ENCODE measurements at places on chromosomes 6 and 20.
A peak's percentile ranks its signal among the peaks of the same experiment; 100 is the strongest.

DNA sequence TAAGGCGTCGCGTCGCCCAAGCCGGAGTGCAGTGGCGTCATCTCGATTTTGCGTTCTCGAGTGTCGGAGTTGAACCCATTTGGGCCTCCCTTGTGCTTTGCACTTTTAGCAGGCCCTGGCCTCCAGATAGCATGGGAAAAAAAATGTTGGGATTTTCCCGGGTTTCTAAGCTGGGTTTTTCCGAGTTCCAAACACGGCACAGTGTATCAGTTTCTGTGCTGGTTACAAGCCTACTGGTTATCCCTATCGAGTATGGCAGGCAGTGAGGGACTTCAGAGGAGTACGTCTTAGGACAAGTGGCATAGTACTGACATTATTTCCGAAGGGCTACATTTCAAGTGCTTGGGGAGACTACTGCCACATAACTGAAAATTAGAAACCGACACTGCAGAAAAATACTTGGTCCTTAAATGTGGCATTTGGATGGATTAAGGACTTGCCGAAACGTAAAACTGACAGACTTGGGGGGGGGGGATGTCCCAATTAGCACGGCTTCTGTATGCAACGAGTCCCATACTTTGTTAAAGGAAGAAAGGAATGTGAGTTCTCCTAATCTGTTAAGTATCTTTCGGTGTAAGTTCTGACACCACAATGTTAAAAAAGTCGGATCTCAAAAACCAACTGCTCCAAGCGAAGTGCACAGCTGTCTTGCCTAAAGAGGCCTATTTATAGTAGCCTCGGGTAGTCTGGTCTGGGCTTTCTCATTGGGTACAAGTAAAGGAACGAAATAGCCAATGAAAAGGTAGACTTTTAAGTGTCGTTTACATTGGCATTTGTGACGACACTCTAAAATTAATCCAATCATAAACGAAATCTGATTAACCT, 70.2 kb downstream of the HFE start:
- peak; percentile 98 for DNase-seq

DNA sequence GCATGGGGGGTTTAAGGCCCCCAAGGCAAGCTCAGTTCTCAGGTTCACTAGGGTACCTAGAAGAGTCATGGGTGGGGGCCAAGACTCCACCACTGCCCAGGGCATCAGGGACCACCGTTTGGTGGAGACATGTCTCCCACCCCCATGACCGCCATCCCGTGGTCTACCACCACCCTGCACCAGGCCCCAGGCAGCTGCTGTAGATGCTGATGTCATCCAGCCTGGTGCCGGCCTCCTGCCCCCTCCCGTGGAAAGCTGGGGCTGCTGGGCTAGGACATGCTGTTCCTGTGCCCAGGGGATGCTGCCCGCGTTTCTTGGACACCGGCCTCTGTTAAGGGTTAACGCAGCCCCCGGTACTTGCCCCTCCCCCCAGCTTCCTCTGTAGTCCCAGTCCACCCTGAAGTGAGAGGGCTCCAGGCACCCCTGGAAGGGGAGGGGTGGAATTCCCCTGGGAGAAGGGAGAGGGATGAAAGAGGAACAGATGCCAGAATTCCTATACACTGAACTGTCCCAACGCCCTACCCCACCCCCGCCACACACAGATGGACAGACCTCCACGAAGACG, 587 bp downstream of the IP6K3 start:
- DNase-seq = peak; percentile 63

DNA sequence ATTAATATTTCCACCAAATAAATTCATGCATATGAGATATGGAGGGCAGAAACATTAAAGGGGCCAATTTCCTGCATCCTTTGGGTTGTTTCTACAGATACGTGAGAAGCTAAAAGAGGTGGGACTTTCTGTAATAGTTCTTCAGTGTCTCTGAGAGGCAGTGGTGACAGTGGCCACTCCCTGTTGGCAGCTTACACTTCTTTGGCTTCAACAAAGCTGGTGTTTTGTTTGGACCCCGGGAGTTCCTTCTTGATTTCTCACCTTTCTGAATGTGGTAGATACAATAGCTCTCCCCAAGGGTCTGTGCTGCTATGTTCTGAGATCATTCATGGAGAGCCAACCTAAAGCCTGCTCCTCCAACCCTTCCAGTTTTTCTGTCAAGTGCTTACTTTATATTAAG, 7.8 kb downstream of the PLCB1 start:
- DNase-seq = no peak

DNA sequence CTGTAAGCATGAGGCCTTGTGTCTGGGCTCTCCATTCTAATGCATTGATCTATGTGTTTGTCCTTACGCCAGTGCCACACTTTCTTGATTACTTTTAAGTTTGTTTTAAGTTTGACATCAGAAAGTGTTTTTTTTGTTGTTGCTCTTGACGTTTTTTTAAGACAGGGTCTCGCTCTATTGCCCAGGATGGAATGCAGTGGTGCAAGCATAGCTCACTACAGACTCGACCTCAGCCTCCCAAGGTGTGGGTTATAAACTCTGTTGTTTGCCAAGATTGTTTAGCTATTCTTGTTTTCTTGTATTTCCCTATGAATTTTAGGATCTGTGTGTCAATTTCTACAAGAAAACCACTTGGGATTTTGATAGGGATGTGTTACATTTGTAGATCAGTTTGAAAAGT, 5.6 kb downstream of the MCUR1 start:
- DNase-seq = no peak

DNA sequence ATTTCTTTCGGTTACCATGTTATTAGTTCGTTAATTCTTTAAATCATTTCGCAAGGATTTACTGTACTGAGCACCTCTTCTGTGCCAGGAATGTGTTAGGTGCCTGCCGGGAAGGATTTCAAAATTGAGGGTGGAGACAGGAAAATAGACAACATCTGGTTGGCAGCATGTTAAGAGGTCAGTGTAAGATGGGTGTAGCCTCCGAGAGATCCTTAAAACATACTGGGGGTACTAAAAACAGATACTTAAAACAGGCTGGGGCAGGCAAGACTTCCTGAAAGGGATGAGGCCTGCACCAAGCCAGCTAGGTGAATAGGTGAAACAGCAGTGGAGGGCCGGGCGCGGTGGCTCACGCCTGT, 178.0 kb upstream of the SGK1 start:
- DNase-seq = no peak

DNA sequence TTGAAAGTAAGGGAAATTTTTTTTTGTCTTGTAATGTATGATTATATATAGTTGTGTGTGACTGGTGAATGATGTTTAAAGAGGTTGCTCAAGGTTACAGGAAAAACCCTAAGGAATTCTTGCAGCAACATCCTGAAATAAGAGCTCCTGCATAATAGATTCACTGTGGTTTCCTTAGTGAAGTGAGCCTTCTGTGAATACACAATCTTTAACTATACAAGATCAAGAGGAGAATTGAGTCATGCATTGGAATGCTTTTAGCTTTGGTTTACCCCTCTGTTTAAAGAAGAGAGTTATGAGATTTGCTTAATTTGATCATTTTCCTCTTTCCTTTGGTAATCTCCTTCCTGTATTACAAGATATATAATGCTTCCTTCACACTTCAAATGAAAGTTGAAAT, 141.6 kb upstream of the EYA4 start:
- peak; percentile 96 for DNase-seq

DNA sequence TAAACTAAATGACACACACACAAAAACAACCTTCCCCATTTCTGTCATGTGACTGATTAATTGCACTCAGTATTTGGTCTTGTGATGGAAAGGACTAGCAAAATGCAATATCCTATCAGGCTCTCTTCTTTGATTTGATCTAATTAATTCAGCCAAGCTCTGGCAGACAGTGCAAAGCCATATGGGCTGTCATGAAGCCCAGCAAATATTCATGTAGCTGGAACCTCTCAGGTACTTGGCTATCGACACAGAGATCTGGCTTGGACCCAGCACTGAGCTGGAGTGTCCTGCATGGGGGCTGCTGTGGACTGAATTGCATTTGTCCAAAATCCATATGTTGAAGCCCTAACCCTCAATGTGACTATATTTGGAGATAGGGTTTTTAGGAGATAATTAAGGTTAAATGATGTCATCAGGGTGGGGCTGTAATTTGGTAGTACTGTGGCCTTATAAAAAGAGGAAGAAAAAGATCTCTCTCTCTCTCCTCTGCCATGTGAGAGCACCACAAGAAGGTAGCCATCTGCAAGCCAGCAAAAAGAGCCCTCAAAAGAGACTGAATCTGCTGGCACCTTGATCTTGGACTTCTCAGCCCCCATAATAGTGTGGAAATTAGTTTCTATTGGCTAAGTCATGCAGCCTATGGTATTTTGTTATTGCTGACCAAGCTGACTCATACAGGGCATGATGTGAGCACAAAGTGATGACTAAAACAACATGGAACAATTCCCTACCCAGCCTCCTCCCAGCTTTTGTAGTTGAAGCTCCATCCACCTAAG, 77.1 kb downstream of the STMND1 start:
- DNase-seq = peak; percentile 67

GRCh38 chr6:143151381-143151780, 90.7 kb downstream of the AIG1 start:
- no peak for DNase-seq

- DNase-seq = no peak
These were observed 13.0 kb upstream of the MATN4 start for GRCh38 chr20:45320948-45321595.

DNA sequence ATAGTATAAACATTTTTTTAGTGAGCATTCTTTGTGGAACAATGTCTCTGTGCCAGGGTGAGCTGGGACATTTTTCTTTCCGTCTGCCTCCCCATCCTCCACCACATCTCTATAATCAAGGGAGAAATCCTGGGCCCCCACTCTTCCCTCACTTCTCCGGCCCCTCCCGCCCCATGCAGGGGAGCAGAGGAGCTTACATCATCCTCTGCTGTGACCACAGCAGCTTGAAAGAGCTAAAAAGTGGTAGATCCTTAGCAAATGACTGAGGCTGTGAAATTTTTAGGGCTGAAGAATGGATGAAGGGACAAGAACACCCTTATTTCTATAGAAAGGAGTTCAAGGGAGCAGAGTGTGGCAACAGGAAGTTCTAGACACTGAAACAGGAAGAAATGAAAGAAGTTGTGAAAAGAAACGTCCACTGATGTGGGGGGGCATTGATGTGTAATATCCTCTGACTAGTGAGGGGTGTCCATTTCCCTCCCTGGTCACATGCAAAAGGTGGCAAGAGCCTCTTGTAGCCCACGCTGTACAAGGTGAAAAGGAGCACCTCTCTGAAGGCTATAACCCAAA, 380.3 kb upstream of the JARID2 start:
- peak; percentile 24 for DNase-seq

DNA sequence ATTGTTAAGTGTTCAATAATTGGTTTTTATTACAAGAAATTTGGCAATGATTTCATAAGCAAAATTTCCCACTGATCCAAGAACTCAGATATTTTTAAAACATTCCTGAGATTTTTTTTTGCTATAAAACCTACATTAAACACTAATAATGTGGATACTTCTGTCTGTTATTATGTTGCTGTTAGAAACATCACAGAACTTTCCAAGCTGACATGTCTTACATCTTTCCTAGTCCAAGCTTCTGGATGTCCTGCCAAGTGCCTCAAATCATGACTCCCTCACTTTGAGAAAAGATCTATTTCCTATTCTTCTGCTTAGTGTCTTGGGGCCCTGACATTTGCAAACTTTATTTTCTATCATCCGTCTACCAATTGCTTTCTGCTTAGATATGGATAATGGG, 110.8 kb downstream of the RFPL4B start:
- DNase-seq = no peak

GRCh38 chr6:28218312-28219248, 6.5 kb upstream of the ZSCAN9 start:
- peak; percentile 47 for DNase-seq

DNA sequence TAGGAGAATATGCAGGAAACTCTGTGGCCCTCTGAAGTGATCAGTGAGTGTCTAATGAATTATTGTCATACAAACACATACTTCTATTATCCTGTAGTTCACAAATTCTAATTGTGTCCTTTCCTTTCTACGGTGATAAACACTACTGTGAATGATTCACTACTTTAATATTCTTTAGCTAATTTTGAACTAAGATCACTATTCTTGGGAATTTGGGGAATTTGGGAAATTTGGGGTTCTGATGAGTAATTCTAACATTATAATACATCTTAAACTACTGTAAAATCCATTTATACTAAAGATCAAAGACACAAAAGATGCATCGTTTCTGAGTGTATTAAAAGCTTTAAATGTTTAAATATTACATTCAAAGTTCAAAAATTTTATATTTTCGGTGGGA, 1287.2 kb upstream of the CITED2 start:
- peak; percentile 53 for DNase-seq

DNA sequence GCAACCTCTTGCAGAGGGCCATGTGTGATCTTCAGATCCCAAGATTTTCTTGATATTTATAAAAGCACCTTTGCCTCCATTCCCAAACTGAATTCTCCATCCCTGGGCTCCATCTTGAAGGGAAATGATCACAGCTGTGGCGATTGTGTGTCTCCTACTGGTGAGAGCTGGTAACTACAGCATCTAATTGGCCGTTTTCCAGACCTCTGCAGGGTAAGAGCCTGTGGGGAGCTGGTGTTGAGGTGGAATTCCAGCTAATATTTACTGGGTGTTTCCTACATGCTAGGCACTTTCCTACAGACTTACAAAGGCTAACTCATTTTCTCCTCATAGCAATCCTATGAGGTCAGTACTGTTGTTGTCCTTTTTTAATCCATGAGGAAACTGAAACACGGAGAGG, 59.2 kb upstream of the FNDC1 start:
- DNase-seq = peak; percentile 70

DNA sequence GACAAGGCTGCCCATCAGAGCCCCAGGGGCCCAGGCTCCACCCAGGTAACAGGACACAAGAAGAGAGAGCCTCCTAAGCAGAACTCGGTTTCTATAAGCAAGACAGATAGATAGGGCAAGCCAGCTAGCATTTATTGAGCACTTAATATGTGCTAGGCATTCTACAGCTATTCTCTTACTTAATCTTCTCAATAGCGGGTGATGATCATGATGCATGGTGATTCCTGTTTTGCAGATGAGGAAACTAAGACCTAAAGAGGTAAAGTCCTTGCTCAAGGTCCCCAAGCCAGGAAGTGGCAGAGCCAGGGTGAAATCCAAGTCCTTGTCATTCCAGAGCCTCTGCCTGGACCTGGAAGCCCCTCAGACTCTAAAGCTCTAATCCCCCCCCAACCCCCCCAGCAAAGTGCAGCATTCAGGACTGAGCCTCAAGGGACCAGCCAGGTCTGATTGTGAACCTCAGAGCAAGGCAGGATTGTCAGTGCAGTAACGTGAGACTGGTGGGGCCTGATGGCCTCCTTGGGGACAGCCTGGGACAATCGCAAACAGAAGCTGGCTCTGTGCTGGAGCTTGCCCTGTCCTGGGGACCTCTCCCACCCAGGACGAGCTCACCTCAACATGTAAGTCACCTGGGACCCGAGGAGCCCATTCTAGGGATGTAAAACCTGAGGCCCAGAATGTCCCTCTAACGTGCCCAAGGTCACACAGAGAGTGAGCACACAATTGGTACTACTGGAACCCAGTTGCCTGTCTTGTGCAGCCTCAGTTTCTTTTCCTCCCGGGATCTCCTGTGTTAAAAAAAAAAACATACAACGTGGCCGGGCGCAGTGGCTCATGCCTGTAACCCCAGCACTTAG, 48.4 kb upstream of the PTGIS start:
- DNase-seq = no peak

- DNase-seq = no peak
These were observed 104.4 kb upstream of the BTBD3 start for GRCh38 chr20:11813106-11813890.
